ENCODE measurements at places on chromosomes 3 and 15.

DNA sequence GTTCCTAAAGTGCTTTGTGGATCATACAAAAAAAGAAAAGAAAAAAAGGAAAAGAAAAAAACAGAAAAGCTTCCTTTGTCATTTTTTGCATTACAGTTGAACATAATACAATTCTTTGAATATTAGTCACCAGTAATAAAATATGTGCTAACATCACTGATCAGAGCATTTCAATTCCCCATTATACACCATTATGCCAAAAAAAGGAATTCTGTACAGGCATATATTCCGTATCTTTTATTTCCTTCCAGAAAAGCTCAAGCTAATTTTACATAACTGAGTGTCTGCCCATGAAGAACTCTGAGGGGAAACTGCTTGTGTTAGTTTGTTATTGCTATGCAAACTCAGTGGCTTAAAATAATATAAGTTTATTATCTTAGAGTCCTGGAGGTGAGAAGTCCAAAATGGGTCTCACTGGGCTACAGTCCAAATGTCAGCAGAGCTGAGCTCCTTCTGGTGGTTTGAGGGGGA lies 377.9 kb downstream of the GAP43 start:
- peak; percentile 24 for DNase-seq

DNA sequence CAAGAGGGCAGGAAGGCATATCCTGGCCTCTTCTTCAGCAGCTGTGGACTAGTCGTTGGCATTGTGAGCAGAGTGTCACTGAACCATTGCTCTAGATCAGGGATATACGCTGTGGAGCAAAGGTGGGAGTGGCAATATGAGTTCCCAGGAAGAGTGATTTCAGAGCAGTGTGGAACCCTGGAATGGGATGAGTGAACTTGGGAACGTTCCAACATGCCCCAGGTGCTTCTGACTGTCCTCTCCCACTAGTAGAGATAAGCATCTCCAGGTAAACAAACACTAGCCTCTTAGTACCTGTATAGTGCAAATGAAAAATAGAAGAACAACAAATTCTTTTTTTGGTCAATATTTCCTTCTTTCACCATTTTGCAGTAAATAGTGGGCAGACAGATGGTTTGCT lies 123.6 kb upstream of the VEPH1 start:
- DNase-seq: no peak

DNA sequence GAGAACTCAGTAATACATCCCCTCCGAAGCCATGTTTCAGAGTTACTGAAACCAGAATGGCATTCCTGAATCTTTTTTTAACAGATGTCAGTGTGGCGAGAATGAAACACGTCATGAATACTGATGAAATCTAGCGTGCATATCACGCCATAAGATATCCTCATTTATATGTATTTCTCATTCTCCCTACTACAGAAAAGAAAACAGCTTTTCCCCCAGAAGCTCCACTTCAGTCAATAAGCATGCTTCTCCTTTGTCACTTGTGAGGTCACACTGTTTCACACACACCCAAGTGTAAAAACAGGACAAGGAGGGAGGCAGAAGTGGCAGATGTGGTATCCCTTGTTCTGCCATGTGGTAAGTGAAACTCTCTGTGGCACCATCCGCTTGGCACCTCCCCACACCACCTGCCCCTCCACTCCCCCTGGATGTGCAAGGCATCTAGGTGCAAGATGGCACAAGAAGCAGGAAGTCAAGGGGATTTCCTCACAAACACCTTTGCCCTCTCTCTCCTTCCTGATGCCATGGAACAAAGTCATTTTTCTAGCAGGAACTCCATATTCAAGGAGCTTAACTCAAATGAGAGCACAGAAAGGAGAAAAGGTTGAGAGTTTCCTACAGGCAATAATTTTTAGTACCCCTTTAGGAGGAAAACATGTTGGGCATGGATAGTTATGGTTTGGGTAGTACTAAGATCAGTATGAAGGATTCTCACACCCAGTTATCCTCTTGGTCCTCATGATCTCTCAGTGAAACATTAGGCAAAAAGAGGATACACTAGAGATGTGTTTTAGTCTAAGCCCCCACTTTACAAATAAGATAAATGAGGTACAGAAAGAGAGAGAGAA lies 47.5 kb upstream of the FRMD4B start:
- no peak for DNase-seq

- no peak for DNase-seq
These were observed 237.5 kb downstream of the FOXP1 start for GRCh38 chr3:71346061-71346460.

DNA sequence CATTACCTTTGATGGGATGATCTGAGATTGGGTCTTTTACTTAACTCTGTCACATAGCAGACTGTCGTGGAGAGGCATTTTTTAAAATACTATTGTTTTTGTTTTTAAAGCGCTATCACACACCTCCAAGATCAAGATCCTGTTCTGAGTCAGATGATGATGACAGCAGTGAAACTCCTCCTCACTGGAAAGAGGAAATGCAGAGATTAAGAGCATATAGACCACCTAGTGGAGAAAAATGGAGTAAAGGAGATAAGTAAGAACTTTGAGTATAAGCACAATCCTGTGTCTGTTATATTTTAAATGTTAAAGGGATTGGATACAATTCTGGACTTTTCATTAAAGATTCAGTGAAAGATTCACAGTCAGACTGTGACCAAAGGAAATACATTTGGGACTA lies 18.4 kb upstream of the ZBTB47 start:
- no peak for DNase-seq

DNA sequence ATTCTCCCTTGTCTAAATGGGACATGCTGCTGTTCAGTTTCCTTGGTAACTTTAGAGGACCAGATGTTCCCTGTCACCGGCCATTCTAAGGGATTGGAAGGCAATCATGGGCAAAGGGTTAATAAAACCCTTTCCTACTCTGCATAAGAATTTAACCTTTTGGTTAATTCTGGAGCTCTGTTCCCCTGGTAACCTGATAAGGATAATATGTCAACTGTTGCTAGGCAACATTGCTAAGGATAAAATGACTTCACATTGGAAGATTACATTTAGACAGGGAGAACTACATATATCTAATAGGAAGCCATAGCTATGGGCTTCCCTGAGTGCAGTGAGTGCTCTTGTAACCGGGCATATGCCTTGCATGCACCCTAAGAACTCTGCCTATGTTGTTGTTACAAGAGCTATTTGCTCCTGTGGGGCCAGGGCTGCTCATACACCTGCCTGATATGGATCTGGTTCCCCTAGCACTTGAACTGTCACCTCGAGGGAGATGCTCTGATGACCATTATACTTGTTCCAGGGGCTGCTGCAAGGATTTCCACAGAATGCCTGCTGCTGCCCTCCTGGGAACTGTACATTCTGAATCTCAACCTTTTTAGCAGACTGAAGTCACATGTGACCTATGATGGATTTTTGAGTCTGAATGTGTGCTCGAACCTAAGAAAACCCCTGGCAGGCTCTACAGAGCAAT lies 326.3 kb upstream of the PDZRN3 start:
- no peak for DNase-seq

- DNase-seq: no peak
These were observed 269.4 kb downstream of the CLSTN2 start for GRCh38 chr3:140204271-140204984.

GRCh38 chr3:107212618-107213017 lies 164.6 kb upstream of the CCDC54 start:
- no peak for DNase-seq

GRCh38 chr3:157418104-157418503 lies 18.5 kb upstream of the PTX3 start:
- DNase-seq: no peak

DNA sequence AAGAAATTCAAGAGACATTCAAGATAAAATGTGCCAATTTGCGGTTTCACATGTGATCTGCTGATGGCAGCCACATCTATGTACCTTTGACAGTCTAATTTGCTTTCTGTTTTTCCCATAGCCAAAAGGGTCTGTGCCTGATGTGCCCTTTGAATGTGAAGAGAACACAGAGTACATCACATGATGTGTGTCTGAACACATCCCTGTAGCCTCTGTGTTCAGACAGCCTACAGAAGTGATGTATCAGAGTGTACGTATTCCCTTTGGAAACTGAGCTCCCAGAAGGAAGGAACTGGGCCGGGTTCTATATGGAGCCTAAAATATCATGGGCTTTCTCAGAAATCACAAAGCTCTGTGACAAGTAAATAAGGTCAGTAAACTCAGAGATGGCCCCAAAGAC lies 52.4 kb downstream of the BOC start:
- no peak for DNase-seq

GRCh38 chr3:140493271-140493670 lies 184.6 kb upstream of the TRIM42 start:
- DNase-seq: no peak

GRCh38 chr3:73080216-73080966 lies 18.9 kb downstream of the EBLN2 start:
- no peak for DNase-seq

DNA sequence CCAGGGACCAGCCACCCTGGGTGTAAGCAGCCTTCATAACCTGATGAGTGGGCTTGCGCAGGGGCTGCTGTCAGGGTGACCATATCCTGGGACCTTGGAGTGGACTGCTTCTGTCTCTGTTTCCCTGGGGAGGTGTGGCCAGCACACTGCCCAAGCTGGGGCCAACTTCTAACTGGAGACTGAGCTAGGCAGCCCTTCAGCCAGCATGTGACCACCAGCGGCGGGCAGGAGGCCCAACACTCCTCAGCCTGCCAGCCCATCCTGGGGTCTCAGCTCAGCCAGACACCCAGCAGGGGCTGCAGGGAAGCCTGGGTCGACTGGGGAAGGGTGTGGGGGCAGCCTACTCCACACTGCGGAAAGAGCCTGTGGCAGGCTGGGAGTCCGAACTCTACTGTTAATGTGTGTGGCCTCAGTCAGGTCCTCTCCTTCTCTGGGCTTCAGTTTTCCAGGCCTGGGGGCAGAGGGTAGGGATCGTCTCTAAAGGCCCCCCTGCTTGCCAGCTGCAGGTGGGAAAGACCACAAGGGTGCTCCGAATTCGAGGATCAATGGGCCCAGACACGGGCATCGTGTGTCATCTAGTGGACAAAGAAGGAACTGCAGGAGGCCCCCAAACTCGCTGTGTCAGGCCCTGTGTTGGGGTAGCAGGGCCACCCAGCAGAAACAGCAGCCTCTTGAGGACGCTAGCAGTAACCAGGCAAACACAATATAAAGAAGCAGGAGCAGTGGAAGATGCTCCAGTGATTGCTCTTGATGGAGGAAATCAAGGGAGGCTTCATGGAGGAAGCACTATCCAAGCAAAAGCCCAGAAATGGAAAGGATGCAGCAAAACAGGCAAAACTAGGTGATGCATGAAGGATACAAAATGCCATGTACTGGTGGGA lies 2.0 kb upstream of the SEMA3G start:
- DNase-seq: peak; percentile 81

DNA sequence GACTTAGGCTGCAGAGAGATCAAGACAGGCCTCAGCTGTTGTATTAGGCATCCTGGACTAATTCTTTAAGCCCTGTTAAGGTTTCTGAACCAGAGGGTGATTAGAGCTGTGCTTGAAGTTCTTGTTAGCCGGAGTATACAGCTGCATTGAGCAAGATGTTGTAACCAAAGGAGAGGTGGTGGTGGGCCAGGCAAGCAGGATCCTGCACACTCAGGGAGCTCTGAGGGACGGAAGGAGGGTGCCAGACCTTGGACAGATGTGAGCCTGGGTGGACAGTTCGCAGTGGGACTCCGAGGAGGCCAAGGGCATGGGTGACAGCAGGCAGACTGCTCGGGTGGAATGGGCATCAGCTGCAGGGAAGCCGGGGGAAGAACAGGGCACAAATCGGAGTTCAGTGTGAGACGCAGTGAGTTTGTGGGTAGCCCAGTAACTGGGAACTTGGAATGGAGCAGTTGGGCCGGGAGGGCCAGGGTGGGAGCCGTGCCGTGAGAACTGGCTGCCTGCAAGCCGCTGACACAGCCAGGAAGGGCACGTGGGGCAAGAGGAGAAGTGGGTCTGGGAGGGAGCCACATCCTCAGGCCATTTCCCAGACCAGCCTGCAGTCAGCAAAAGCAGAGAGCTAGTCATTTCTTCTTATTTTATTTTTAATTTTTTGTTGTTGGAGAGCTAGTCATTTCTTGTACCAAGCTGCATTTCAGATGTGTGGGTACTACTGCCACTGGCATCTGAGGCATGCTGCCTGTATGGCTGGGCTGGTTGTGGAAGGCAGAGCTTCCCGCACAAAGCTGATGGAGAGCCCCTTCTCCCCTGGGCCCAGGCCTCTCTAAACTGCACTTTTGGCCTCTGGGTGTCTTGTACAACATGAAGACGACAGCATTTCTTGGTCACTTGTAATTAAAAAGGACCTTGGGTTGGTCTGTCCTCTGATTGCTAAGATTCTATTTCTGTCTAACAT lies 61.0 kb downstream of the PGPEP1L start:
- DNase-seq: peak; percentile 45

- DNase-seq: peak; percentile 43
These were observed 70.9 kb downstream of the IGF1R start for GRCh38 chr15:98719137-98719740.

- peak; percentile 70 for DNase-seq
These were observed 51.7 kb downstream of the SCN11A start for GRCh38 chr3:39000008-39000450.

- peak; percentile 80 for DNase-seq
These were observed 75.1 kb downstream of the SLC12A8 start for GRCh38 chr3:125137358-125138033.

- DNase-seq: no peak
These were observed 350.6 kb downstream of the FOXP1 start for GRCh38 chr3:71232895-71233294.

DNA sequence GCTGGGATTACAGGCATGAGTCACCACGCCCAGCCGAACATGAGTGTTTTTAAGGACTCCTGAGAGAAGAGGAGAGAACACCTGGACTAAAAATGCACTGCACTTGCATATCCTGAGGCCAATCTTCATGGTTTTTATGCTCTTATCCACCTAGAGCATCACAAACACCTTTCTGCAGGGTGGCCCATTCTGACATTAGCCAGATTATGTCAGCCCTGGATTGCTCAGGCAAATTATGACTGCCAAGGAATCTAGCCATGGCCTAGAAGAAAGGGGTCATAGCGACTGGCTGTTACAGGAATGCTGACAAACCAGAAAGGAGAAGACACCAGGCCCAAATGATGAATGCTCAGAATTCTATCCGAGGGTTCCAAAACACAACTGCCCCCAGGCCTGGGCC lies 40.9 kb upstream of the HERC1 start:
- DNase-seq: no peak

- no peak for DNase-seq
These were observed 54.2 kb downstream of the MSL2 start for GRCh38 chr3:136141891-136142290.

GRCh38 chr15:66138096-66138783 lies 115.3 kb downstream of the MEGF11 start:
- DNase-seq: no peak

DNA sequence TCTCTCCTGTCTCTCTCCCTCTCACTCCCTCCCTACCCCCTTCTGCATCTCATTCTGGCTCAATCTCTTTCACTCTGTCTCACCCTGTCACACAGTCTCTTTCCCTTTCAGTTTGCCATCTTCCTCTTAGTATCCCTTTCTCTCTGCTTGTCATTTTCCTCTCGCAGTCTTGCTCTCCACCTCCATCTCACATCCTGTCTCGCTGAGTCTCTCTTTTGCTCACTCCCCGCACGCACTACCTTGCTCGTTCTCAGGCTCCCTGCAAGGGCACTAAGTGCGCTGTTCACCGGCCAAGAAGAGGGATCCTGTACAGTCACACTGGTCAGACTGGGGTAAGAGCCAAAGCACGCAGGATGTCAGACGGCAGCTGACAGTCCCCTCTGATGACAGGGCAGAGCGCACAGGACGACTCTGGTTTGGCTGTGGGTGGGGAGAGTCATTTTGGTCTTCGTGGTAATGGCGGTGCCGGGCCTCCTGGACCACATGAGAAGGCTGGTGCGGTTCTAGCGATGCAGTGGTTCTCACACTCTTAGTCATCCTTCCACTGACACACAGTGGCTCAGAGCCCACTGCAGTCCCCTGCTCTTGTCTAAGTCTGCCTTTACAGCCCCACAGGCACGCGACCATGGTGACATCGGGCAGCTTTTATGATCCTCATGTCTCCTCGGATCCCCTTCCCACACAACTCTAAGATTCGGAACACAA lies 356.8 kb downstream of the FOXP1 start:
- DNase-seq: no peak

Data from GM03348 (cell line).